ENCODE measurements at places on chromosomes 1 and 21. TPM values are rescaled to one million over a fixed set of nuclear protein-coding genes. Genes with fewer than 3 reads are reported as not detected.
A peak's percentile ranks its signal among the peaks of the same experiment; 100 is the strongest.

DNA sequence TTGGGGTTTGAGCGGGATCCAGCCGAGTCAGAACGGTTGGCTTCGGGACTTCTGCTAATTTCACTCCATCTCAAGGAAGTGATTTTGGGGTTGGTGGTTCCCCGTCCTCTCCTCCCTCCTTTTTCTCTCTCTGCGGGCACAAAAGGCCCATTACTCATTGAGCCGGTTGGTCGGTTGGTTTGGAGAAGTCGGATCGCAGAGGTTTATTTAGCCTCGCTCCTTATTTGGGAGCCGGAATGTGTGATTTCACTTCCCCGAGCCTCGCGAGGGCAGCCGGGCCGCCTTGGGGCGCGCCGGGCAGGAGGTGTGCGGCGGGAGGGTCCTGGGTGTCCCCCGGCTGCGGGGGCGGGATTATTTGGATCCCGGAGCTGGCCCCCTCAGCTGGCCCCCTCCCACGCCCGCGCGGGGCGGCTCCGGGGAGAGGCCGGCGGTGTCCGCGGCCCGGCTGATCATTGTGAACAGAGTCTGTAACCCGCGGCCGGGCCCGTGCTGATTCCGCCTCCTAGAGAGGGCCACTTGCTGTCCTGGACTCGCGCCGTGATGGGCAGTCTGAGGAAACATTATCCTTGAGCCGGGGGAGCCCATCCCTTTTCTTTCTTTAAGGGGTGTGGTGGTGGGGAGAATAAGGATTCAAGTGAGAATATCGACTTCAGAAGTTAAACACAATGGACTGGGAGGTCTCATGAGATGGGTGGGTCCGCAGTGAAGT lies 1.2 kb downstream of the MAPKAPK2 start:
- H3K27me3 ChIP-seq: peaks cover 10% of the 10 kb centered on the region
- H3K4me1 ChIP-seq: peaks cover 24% of the 10 kb centered on the region
- H3K27ac ChIP-seq: peak overlapping the region; percentile 93
- peak; percentile 72 for DNase-seq
- no peaks in the 10 kb centered on the region for H3K36me3 ChIP-seq

- no peaks in the 10 kb centered on the region for H3K27me3 ChIP-seq
- H3K4me3 ChIP-seq: no peak overlapping the region
- DNase-seq: no peak
- no peaks in the 10 kb centered on the region for H3K36me3 ChIP-seq
Measured at GRCh38 chr1:234309243-234309597, 64.0 kb upstream of the COA6 start.

Gene SLC1A7
- total RNA-seq: not detected

DNA sequence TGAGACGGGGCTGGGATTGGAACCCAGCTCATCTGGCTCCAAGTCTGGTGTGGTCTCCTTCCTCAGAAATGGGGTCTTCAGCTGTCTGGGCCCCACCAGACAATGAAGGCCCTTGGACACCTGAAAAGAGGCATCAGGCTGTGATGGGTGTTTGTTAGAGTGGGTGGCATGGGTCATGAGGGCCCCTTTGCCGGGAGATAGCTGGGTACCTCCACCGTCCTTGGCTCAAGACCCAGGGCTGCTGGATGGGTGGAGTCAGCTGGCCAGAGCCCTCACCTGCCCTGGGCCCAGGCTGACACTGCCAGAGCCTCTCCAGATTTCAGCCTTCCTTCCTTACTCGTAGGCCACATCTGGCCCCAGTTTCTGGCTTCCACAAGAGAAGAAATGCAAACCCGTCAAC lies 13.4 kb upstream of the TTC22 start:
- no peaks in the 10 kb centered on the region for H3K4me1 ChIP-seq
- H3K36me3 ChIP-seq: no peaks in the 10 kb centered on the region
- no peak for DNase-seq
- no peak overlapping the region for H3K27ac ChIP-seq

Gene UBASH3A
- not detected for total RNA-seq

- H3K4me3 ChIP-seq: peak overlapping the region; percentile 93
- H3K36me3 ChIP-seq: peaks cover 15% of the 10 kb centered on the region
- H3K4me1 ChIP-seq: peaks cover 73% of the 10 kb centered on the region
- H3K27ac ChIP-seq: peak overlapping the region; percentile 86
- peak; percentile 95 for DNase-seq
Measured at GRCh38 chr1:169109561-169110134, 3.2 kb downstream of the ATP1B1 start.

DNA sequence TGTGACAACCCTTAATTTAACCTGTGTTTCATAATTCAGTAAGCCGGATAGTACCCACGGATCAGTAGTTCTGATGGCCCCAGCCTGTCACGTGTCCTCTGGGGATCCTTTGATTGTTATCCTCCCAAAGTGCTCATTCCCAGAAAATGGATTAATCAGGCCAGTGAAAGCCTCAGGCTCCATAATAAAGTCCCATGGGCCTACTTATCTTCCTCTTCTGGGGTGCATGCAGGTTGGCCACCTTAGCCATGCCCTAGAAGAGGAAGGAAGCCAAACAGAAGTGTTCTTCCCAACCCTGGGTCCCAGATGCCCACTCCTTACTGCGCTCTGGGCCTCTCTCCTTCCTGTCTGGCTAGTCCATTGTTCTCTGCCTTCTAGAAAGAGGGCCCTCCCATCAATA lies 146.1 kb downstream of the EDEM3 start:
- H3K27me3 ChIP-seq: no peaks in the 10 kb centered on the region
- no peak for DNase-seq
- H3K4me1 ChIP-seq: no peaks in the 10 kb centered on the region
- H3K4me3 ChIP-seq: no peak overlapping the region
- no peaks in the 10 kb centered on the region for H3K36me3 ChIP-seq

Gene ECM1
- total RNA-seq: 26.0 TPM

GRCh38 chr1:157958263-157958662 lies 35.2 kb upstream of the KIRREL1 start:
- H3K27ac ChIP-seq: no peak overlapping the region
- H3K27me3 ChIP-seq: peaks cover 29% of the 10 kb centered on the region
- H3K4me3 ChIP-seq: no peak overlapping the region
- DNase-seq: no peak
- peaks cover 8% of the 10 kb centered on the region for H3K4me1 ChIP-seq

DNA sequence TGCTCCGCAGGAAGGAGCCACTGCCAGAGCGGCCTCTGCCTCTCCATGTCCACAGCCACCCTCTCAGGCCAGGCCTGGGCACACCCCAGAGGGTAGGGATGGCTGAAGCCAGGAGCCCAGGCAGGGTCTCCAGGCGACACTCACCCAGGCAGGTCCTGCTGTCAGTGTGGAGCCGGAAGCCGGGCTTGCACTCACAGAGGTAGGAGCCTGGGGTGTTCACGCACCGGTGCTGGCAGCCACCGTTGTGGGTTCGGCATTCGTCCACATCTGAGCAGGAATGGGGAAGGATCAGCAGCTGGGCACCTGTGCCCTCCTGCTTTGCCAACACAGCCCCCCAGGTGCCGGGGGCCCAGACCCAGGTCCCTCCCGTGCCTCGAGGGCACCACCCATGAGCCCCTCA lies 69.5 kb downstream of the ARHGEF16 start:
- no peak for DNase-seq
- H3K36me3 ChIP-seq: no peaks in the 10 kb centered on the region
- no peak overlapping the region for H3K27ac ChIP-seq
- peaks cover 3% of the 10 kb centered on the region for H3K27me3 ChIP-seq
- no peak overlapping the region for H3K4me3 ChIP-seq
- peaks cover 2% of the 10 kb centered on the region for H3K4me1 ChIP-seq

Measured in astrocyte (in vitro differentiated cells and primary cell).